Dorsolateral prefrontal cortex (tissue), 122 donors: ENCODE measurements at places on chromosomes 2 and 18.

- DNase-seq = no peak
These were observed 85.2 kb downstream of the RBMS1 start for GRCh38 chr2:160408173-160408958.

DNA sequence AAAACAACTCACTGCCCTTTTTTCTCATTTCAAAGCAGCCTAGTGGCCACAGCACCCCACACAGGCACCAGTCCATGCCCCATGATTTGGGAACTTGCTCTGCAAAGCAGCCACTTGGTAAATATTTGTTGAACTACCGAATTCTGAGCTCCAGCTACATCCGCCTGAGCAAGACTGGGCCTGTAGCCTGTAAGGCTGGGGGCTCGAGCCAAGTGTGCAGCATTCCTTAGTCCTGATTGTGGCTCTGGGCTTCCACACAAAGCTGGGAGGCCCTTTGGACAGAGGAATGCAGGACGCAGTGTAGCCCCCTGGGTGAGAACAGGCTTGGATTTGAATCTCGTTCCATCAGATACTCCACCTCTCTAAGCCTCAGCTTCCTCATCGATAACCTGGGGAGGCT is 88.4 kb downstream of the ACTR2 start:
- no peak for DNase-seq

- DNase-seq = no peak
These were observed 23.2 kb upstream of the KDM3A start for GRCh38 chr2:86417961-86418360.

DNA sequence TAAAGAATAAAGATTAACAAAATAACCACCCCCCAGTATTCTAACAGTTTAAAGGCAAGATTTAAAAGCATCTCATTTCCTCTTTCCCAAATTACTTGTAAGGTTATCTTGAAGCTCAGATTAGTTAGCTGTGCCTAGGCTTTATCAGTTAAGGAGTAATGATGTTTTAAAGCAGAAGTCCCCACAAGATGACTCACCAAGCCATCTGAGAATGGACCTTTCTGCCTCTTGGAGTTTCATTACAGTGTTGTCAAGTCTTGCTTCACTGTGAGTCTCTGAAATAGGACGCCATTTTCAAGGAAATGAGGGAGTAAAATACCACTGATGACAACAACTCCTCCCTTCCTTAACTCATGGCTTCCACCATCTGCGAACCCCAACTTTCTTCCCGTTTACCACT is 35.9 kb downstream of the ZNF385B start:
- DNase-seq = no peak

DNA sequence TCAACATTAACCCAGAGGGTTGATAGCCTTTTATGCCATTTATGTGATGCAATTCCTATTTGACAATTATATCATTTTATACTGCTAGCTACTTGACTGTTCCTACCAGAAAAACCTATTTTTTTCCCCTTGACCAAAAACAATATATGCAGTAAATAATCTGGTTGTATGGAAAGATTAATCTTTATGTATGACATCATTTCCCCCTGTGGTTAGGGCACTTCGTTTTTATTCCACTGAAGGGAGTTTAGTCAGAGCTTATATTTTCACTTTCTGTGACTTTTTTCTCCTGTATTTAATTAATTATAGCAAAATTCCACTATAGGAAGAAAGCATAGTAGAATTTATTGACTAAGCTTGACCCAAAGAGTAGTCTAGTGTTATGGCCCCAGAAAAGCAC is 107.6 kb downstream of the HAUS1 start:
- no peak for DNase-seq

- DNase-seq = no peak
These were observed 5.5 kb downstream of the RTKN start for GRCh38 chr2:74436111-74436805.

DNA sequence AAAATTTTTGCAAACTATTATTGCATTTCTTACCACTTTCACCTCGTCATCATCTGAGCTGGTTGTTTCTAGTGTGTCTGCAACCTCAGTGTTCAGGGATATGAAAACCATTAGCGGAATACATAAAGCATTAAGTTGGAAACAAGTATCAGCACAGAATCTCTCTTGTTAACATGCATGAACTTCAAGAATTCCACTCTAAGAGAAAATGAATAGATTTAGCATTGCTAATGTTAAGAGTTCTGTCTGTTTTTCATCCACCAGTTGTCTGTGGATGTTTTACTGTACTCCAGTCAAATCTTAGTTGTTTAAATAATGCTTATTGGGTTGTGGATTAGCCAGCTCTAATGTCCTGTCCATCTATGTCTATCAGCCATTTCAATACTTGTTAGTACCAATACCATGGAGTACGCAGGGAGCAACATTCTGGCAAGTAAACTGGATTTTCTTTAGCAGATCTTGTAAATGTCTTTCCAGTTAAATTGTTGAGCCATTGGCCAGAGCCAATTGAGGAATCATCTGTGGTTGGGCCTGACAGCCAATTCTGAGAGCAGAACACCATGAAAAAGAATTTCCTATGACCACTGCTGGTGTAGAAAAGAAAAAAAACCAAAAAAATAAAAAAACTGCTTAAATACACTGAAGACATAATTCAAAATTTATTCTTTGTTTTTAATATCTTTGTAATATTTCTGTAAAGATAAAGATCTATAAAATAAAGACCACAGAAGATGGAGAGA is 82.5 kb downstream of the SLC8A1 start:
- DNase-seq = no peak

DNA sequence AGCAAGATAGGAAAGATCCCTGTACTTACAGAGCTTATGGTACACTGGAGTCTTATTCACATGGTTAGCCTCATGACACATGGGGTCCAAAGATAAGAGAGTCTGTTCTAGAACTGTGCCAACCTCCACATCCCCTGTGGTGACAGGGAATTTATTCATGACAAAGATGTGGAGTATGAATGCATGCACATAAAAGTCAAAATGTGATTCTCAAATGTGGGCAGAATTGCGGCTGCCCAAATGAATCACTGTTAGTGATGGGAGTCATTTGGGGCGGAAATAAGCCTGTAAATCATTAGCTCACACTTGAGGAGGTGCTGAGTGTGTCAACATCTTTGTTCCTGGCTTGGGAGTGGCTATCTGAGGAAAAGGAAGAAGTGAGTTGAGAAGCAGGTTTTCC is 560.6 kb downstream of the SLC4A3 start:
- no peak for DNase-seq

- no peak for DNase-seq
These were observed 19.1 kb upstream of the RAB11FIP5 start for GRCh38 chr2:73131807-73132206.

DNA sequence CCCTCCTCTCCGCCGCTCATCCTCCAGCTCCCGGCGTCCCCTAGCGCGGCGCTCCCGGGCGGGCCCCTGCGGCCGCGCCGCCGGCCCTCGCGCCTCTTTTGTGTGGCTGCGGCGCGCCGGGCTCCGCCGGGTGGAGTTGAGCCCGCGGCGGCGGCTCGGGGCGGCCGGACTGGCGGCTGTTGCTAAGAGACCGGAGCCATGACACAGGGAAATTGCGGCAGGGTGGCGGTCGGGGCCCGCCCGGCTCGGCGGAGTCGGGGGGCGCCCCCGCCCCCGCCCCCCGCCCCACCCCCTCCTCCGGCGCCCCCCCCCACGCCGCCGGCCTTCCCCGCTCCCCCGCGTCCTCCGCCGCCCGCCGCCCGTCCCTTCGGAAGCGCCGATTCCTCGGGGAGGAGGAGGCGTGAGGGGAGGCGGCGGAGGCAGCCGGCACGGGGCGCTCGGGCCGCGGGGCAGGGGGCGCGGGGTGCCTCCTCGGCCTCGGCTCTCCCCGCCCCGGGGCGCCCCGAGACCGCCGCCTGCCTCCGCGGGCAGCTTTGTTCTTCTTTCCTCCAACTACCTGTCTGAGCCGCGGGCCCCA is at the start of gene TMEM200C:
Gene TMEM200C (minus strand): TSS at position 224 of the 577 bp plus-strand sequence. CDS start 3,459 bp downstream, outside the sequence.
- no peak for DNase-seq

- no peak for DNase-seq
These were observed 286.7 kb upstream of the CYRIA start for GRCh38 chr2:16952368-16952767.

DNA sequence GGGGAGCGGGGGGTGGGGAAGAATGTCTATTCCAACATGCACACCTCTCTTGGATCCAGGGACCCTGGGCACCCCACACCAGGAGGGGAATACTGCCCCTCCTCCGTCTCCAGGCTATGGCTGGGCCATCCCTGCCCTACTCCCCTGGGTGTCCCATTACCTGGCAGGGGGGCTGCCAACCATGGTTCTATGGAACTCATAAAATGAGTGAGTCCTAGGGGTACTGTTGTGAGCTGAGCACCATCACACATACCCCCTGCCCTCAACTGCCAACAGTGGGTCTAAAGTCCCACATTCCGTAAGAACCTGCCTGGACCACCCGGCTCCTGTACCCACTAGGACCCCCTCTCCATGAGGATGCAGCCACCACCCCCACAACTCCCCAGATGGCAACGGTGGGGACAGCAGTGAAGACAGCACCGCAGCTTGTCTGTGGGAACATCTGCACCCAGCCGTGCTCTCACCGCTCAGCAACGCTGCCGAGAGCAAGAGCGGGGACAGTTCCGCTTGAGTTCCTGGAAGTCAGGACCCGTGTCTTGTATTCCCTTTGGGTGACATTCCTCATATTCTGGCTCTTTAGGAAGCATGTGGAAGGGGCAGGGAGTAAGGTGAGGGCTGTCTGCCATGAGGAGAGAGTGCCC is 41.5 kb downstream of the BIN1 start:
- DNase-seq = no peak

DNA sequence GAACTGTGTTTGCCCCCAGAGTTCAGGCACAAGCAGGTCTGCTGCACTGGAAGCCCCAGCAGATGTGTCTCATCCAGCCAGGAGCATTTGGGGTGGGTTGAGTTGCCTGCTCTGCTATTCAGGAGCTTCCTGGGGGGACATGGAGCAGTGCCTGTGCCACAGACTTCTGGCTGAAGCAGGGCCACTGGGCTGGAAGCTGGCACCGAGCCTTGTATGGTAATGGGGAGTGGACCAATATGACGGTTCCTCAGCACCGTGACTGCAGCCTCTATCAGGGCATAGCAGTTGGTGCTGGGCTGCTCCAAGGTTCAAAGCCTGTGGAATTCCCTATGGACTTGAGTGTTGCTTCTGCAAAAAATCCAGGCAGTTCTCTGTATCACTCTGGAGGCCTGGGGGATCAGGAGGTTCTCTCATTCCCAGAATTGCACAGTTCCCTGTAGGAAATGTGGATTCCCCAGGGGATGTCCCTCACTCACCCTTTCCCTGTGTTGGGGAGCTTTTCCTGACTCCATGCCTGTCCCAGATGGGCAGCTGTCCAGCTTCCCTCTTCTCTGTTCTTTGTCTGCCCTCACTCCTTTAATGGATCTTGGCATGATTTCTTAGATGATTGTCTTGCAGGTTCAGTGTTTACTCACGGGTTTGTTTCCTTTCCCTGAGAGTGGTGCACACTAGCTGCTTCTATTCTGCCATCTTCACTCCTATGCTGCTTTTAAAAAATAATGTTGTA is 37.2 kb upstream of the THSD7B start:
- DNase-seq = no peak

DNA sequence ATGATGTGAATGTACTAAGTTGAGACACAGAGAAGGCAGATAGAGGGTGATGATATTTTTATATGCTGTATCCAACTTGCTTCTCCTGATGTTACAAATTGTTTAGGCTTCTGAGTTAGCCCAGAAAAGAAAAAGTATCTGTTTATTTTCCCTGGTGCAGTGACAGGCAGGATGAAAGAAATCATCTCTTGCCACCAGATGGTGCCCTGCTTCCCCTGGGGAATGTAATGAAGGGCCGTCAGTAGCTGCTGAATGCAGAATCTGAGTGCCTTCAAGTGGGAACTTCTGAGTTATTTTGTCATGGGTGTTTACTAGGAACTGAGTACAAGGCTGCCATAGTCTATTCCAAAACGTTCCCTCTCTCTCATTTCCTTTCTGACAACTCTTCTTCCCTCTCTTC is 525.6 kb downstream of the MBD2 start:
- DNase-seq = peak; percentile 59

DNA sequence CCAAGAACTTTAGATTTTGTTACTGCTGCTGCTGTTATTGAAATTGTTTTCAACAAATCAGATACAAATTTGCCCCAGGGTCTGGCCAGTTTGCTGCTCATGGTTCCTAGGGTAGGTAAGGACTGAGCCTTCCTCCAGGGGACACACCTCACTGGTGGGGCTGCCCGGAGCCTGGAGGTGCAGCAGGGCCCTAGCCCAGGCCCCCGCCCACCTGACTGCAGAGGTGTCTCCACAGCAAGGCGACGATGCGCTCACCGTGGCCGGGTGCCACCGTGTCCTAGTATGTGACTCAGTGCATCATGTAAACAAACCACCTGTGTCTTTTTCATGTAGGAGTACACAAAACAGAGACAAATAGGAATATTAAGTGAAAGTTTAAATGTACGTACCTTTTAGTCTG is 153.5 kb upstream of the TPO start:
- DNase-seq = no peak

GRCh38 chr2:156892467-156893281 is 364.8 kb upstream of the GALNT5 start:
- no peak for DNase-seq

- DNase-seq = no peak
These were observed 670 bp upstream of the MOCOS start for GRCh38 chr18:36186461-36187192.

- DNase-seq = no peak
These were observed at the start of gene DNAJC5G for GRCh38 chr2:27275211-27276150. TSS of gene DNAJC5G (plus strand) at chr2:27275433. CDS start at chr2:27276729, 1,296 bp downstream.

- DNase-seq = no peak
These were observed 40.3 kb downstream of the SRBD1 start for GRCh38 chr2:45570671-45571334.

DNA sequence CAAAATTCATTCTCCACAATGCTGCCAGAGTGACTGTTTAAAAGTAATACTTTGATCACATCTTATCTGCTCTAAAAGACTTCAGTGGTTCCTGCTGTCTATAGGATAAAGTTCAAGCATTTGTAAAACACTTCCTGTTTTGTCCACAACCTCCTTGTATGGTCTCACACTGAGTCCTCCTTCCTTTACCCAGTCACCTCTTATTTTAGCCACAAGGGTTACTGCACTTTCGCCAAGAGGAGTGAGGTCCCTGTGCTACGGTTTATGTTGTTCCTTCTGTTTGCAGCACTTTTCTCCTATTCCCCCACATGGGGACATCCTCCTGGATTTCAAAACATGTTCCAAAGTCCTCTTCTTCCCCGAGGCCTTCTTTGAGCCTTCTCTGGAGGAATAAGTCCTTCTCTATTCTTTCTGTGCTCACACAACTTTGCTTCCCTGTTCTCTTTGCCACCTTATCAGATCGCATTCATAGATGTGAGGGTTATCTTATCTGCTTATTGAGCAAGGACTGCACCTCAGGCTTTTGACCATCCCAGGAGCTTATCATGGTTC is 112.2 kb upstream of the NABP1 start:
- DNase-seq = no peak

DNA sequence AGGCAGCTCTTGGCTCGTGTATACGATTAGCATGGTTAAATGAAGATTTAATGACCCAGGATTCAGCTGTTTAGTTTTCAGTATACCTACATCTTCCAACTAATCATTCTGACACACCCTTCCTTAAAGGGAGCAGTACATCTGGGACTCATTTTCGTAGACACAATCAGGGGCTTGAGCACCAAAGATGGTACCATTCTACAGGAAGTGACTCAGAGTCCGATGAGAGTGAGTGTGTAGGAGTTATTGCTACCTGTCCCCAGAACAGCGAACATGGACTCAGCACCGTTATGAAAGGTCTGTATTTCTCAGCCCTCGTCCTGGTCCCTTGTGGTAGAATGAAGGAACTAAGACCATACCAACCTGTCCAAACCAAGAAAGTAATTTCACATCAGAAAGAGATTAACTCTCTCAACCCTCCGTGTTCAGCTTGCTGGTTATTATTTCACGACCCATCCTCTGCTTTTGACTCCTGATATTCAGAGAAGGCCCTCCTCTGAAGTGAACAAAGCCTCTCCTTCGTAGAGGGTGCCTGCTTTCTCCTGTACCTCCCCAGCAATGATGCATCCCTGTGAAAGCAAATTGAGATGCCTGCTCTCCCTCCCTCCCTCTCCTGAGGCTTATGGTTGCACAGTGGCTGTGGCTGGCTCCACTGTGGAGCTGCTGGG is 214.8 kb downstream of the MTX2 start:
- no peak for DNase-seq
